Lower lobe of right lung (tissue), 2 donors: ENCODE measurements at places on chromosomes 6 and 20. TPM values are rescaled to one million over a fixed set of nuclear protein-coding genes. Genes with fewer than 3 reads are reported as not detected.

DNA sequence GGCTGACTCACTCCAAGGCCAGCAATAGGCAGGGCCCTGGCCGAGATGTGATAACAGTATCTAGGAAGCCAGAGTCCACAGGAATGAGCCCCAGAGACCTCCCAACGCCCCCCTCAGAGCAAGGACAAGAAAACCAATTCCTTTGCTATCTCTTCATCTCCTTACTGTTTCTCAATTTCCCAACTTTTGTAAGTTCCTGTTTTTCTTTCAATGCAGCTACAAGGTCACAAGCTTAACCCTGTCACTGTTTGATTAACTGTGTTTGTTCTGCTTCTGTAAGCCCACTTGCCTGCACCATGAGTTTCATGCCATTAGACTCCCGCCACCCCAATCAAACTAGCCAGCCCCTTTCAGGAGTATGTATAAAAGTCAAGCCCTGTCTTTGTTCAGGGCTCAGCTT is 3.5 kb downstream of the FKBP1C start:
- no peaks in the 10 kb centered on the region for H3K36me3 ChIP-seq
- H3K27me3 ChIP-seq, result no peaks in the 10 kb centered on the region
- H3K27ac ChIP-seq, result no peak overlapping the region
- no peaks in the 10 kb centered on the region for H3K4me1 ChIP-seq
- no peak for DNase-seq

The C4B gene
- total RNA-seq, result 162 TPM

DNA sequence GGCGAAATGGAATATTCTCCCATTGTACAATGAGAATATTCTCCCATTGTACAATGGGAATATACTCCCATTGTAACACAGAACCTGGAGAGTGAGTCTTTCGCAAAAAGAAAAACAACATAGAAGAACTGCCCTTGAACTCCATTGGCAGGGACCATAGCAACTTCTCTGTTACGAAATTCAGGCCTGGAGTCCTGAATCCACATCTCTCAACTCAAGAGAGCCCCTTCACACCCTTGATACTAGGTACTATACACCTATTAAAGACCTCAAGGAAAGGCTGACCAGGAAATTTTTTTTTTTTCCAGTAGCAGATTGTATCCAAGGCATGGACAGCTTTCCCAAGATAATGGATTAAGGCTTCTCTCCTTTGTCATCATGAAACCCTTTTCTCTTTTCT is 1687.0 kb downstream of the GRIK2 start:
- DNase-seq, result no peak
- H3K36me3 ChIP-seq, result no peaks in the 10 kb centered on the region
- H3K27me3 ChIP-seq, result no peaks in the 10 kb centered on the region
- H3K27ac ChIP-seq, result no peak overlapping the region

The OPRM1 gene
- not detected for total RNA-seq

The NHLRC1 gene
- total RNA-seq, result 2.4 TPM

DNA sequence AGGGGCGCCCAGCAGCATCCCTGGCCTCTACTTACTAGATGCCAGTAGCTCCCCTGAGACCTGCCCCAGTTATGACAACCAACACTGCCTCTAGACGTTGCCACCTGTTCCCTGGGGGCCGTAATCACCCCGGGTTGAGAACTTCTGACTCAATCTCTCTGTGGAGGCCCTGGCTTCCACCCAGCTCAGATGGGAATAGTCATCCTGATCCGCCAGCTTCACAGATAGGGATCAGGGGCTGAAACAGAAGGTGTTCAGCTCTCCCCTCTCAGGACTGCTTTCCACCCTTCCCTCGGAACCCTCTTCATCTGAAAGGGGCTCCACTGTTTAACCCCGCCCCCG is 3.3 kb downstream of the CAPN11 start:
- no peak for DNase-seq
- no peaks in the 10 kb centered on the region for H3K4me1 ChIP-seq
- no peak overlapping the region for H3K27ac ChIP-seq
- no peaks in the 10 kb centered on the region for H3K36me3 ChIP-seq
- H3K27me3 ChIP-seq, result no peaks in the 10 kb centered on the region
- H3K4me3 ChIP-seq, result no peak overlapping the region

DNA sequence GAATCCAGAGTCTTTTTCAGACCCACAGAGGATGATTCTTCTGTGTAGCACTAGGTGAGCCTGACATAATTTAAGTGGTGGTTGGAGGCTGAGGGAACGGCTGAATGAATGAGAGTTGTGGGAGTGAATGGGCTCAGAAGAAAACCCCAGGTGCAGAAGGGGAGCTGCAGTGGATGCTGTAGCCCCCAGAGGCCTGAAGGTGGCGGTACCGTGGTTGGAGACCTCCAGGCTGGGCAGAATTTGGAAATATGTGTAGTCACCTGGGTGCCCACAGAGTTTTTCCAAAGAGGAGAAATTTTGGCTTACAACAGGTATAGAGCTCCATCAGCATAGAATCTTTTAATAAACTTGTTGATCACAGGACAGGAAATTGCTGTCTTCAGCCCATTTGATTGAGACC is 6.5 kb upstream of the RAET1G start:
- H3K27me3 ChIP-seq, result peaks cover 53% of the 10 kb centered on the region
- no peak for DNase-seq
- H3K36me3 ChIP-seq, result no peaks in the 10 kb centered on the region
- H3K27ac ChIP-seq, result no peak overlapping the region

- DNase-seq, result no peak
- no peak overlapping the region for H3K27ac ChIP-seq
- H3K4me3 ChIP-seq, result no peak overlapping the region
Measured at GRCh38 chr6:19979986-19980385, 142.8 kb downstream of the ID4 start.

The IL17F gene
- total RNA-seq, result not detected

DNA sequence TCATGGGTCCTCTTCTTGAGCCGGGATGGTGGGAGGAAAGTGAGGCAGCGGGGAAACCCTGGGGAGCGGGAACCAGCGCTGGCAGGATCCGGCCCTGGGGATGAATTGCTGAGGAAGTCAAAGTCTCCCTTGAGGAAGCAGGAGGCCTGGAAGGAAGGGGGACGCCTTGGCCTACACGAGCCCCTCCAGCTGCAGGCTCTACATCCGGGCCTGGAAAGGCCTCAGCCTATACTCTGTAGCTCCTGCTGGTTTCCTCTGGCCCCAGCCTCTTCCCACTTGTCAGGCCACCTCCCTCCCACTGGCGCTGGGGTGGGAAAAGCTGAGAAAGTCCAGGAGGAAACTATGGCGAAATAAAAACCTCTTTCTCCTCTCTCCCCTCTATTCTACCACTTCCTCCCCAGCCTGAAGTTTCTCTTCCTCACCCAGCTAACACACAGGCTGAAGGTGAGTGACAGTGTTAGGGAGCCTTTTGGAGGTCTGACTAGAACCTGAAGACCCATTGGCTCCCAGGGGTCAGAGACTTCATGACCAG is 14.9 kb downstream of the TREML2 start:
- H3K4me1 ChIP-seq, result peaks cover 8% of the 10 kb centered on the region
- H3K27ac ChIP-seq, result no peak overlapping the region
- DNase-seq, result no peak
- no peaks in the 10 kb centered on the region for H3K36me3 ChIP-seq
- H3K4me3 ChIP-seq, result no peak overlapping the region

- no peak overlapping the region for H3K4me3 ChIP-seq
- H3K27me3 ChIP-seq, result no peaks in the 10 kb centered on the region
- H3K36me3 ChIP-seq, result no peaks in the 10 kb centered on the region
- DNase-seq, result no peak
- H3K27ac ChIP-seq, result no peak overlapping the region
- H3K4me1 ChIP-seq, result no peaks in the 10 kb centered on the region
Measured at GRCh38 chr6:93040375-93040774, 379.0 kb downstream of the EPHA7 start.

- no peaks in the 10 kb centered on the region for H3K4me1 ChIP-seq
- no peak overlapping the region for H3K27ac ChIP-seq
- no peaks in the 10 kb centered on the region for H3K36me3 ChIP-seq
- H3K27me3 ChIP-seq, result no peaks in the 10 kb centered on the region
- no peak overlapping the region for H3K4me3 ChIP-seq
- no peak for DNase-seq
Measured at GRCh38 chr6:3202999-3203696, 24.3 kb downstream of the TUBB2B start.

The GLP1R gene
- total RNA-seq, result 0.35 TPM

- no peak overlapping the region for H3K4me3 ChIP-seq
- H3K36me3 ChIP-seq, result no peaks in the 10 kb centered on the region
- no peak for DNase-seq
- H3K4me1 ChIP-seq, result no peaks in the 10 kb centered on the region
Measured at GRCh38 chr6:135211306-135211702, 30.2 kb downstream of the MYB start.

- no peaks in the 10 kb centered on the region for H3K36me3 ChIP-seq
- no peak for DNase-seq
- H3K27me3 ChIP-seq, result no peaks in the 10 kb centered on the region
- peak overlapping the region; percentile 61 for H3K27ac ChIP-seq
- no peak overlapping the region for H3K4me3 ChIP-seq
Measured at GRCh38 chr20:10609770-10610169, 64.0 kb downstream of the JAG1 start.

The C6orf132 gene
- 13.5 TPM for total RNA-seq

The PTCRA gene
- total RNA-seq, result 9.8 TPM

DNA sequence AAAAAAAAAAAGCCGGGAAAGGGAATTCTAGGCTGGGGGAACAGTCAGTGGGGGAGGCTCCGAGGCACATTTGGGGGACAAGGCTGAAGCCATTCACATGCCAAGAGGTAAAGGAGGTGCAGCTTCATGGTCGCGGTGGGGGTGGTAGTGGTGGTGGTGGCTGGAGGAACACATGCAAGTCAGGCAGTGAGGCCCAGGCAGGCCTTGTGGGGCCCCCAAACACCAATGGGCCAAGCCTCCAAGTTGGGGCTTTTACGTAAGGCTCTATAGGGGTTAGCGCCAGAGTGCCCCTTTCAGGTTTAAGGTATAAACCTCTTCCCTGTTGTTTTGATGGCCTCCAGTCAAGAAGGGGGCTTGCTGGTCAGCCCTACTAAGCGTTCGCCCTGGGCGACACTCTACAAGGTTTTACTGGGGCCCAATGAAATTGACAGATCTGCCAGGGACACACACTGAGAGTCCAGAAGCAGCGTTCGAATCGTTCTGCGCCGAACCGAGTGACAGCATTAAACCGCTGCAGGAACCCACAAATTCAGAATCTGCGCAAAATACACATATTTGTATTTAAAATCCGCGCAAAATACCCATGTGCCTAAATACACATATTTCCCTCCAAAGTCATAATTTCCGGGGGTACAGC is 818 bp upstream of the AP5S1 start:
- H3K4me3 ChIP-seq, result peak overlapping the region; percentile 78
- DNase-seq, result peak; percentile 50
- peaks cover 28% of the 10 kb centered on the region for H3K36me3 ChIP-seq
- peaks cover 27% of the 10 kb centered on the region for H3K4me1 ChIP-seq
- no peaks in the 10 kb centered on the region for H3K27me3 ChIP-seq

- H3K36me3 ChIP-seq, result no peaks in the 10 kb centered on the region
- H3K27me3 ChIP-seq, result no peaks in the 10 kb centered on the region
Measured at GRCh38 chr6:150456902-150457643, 88.3 kb downstream of the IYD start.

The CDK19 gene
- 26.0 TPM for total RNA-seq

The AVP gene
- not detected for total RNA-seq

The REM1 gene
- 2.3 TPM for total RNA-seq

DNA sequence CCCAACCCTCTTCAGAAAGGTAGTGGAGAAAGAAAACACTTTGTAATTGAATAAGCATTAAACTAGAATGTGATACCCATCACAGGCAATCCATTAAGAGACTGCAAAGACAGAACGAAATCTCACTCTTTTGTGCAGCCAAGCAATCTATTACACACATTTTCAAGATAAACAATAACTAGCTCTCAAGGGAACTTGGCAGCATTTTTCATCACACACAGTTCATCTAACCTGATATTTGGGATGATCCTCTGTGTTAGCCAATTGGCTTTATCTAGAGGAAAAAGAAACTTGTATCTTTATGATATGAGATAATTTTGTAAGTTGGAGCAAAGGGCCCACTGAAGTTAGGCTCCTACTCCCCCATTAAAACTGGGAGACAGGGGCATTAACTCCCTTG is 1.5 kb upstream of the GZF1 start:
- peaks cover 41% of the 10 kb centered on the region for H3K4me1 ChIP-seq
- H3K27ac ChIP-seq, result peak overlapping the region; percentile 100
- peaks cover 15% of the 10 kb centered on the region for H3K36me3 ChIP-seq

DNA sequence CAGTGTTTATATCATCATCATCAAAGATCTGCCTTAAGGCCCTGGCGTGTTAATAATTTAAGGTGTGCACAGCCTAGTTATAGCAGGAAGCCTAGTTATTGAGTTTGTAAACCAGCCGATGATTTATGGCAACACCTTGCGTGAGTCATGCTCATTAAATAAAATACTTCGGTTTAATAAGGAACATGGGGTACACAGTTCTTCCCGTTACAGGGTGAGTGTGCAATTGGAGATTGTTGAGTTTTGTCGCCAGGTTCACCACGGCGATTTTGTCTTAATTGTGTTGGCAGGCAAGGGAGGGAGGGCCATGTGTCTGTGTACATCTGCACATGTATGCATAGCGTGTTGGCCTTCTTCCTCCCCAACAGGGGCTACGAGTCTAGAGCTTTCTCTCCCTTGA is 104.0 kb downstream of the TFAP2A start:
- no peak overlapping the region for H3K4me3 ChIP-seq
- no peak overlapping the region for H3K27ac ChIP-seq

- DNase-seq, result no peak
- H3K27ac ChIP-seq, result no peak overlapping the region
Measured at GRCh38 chr6:74073429-74073828, 377.4 kb downstream of the CD109 start.
